ENCODE measurements at places on chromosomes 4 and X.

DNA sequence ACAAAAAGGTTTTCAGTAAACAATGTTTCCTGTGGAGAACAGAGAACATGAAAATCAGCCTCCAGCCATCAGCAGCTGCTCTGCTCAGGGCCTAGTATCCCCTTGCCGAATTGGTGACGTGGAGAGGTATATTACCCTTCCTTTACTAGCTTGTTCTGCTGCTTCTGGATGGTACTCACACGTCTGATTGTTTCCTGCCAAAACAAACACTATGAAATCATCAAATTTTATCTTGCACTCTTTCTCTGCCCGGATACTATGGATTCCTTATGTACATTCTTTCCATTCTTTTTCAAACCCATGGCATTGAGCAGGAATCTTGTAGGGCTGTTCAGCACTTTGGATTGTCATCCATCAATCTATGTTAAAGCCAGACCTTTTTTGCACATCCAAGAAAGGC, 18.8 kb upstream of the METAP1 start:
- no peak for DNase-seq

DNA sequence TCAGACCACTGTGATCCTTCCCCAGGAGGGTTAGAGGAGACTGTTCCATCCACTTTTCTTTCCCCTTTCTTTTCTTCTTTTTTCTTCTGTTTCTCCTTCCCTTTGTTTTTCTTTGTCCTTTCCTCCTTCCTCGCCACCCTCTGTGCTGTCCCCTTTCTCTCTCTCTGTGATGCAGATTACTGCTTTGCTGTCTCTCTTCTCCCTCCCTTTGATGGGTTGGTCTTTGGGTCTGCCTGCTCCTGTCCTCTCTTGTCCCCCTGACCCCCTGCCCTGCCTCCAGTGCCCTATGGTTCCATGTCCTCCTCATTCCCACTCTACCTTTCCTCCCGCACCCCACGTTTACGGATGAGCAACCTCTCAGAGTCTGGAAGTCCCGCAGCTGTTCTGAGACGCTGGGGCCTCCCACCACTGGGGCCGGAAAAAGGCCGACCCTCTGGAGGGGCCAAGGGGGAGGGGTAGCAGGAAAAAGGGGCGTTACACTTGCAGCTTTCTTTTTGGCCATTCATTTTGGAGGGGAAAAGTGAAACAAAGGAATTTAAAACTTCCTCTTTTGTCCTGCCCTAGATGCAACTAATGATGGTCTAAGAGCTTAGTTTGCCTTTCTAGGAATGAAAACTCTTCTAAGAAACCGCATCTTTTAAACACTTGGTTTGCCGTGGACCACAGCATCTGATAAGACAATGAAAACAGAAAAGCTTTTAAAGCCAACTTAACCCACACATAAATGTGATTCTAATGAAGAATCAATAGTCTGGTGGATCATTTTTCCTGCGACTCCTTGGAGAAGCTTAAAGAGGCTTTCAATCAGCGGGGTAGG, 24.5 kb upstream of the TSR2 start:
- no peak for DNase-seq

DNA sequence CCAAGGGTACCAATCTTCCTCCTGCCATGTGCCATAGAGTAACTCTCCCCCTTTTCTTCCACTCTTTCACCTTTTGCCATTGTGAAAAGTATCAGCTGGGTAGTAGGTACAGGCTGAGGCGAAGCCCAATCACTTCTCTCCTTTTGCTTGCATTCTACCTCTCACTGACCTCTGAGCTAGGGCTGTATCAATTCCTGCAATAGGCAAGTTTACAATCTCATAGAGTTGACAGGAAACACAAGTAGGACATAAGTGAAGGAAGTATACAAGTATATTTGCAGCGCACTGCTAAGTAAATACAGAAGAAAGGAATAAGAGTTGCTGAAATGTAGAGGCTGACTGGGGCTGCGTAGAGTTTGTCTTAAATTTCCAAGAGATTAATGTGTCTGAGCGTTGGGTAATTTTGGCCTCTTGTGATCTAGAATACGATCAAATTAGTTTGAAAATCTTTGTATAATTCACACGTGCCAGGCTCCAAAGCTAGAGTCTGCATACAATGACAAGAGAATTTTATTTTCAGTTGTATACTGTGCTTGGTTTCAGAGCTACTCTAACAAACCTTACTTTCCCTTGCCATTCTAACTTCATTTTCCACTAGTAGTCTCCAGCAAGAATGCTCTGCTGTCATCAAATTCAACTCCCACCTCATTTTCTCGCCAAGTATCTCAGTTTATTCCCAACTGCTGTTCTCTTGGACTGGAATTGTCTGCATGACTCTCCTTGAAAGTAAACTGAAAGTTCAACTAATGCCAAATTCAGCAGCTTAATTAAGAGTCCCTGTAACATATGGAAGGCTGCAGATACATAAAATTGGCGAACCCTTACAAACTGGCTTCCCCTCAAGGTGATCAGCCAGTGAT, 90.3 kb downstream of the ATP11C start:
- DNase-seq: no peak

- no peak for DNase-seq
Observed at GRCh38 chr4:178174756-178175155, 732.5 kb upstream of the AGA start.

DNA sequence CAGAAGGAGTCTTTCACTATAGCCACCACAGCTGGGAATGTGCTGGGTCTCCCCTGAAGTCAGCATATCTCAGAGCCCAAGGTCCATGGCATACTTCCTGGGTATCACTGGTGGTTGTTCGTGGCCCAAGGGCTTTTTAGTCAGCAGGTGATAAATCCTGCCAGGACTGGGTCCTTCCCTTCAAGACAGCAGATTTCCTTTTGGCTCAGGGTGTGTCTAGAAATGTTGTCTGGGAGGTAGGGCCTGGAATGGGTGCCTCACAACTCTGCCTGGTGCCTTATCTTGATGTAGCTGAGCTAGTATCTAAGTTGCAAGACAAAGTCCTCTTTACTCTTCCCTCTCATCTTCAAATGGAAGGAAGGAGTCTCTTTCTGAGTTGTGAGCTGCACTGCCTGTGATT, 102.4 kb upstream of the TMLHE start:
- DNase-seq: no peak

- no peak for DNase-seq
Observed at GRCh38 chrX:71616672-71617529, 1.4 kb downstream of the CXCR3 start.

GRCh38 chrX:46727441-46727840, 31.5 kb downstream of the SLC9A7 start:
- no peak for DNase-seq

DNA sequence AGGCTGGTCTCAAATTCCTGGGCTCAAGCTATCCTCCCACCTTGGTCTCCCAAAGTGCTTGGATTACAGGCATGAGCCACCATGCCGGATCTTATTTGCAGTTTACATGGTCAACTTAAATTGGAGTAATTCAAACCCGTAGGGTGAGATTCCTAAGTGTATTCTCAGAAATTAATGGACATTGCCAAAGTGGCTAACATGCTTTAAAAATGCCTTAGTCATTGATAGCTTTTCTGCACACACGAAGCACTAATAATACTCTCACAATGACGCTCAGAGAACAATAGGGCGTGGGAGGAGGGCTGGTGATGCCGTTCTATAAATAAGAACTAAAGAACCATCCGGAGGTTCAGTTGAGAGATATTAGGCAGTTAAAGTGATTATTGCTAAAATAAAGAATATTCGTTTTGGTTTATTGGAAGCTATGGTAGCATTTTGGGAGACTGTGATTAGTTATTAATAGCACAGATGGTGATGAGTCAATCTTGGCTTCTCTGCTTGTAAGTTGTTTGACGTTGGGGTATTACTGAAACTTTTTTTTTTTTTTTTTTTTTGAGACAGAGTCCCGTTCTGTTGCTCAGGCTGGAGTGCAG, 79.1 kb downstream of the TRAPPC11 start:
- no peak for DNase-seq

- no peak for DNase-seq
Observed at GRCh38 chr4:71833232-71833900, 49.5 kb upstream of the GC start.

- DNase-seq: no peak
Observed at GRCh38 chr4:37749398-37749988, 63.3 kb upstream of the RELL1 start.

DNA sequence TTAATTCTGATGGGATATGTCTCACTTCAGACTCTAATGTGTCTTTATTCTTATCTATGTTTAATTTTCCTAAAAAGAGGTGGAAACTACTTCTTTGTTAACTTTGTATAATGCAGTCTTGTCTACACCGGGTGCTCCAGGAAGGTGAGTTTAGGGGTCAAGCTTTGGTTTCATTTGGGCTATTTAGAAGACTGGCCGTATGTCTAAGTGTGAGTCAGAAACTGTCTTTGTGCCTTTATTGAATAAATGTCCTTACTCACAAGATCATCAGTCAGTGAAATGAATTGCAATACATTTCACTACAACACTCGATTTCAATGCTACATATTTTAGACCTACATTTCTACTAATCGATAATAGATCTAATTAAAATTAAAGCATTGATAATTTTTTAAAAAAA, 56.2 kb downstream of the PROM1 start:
- no peak for DNase-seq

GRCh38 chr4:144645631-144646522, at the start of gene HHIP:
TSS of gene HHIP (plus strand) at chr4:144646156. CDS start at chr4:144646676, 520 bp downstream.
- DNase-seq: no peak

GRCh38 chr4:54707406-54707805, 49.6 kb downstream of the KIT start:
- DNase-seq: no peak

GRCh38 chrX:13151828-13152517, 107.6 kb upstream of the FAM9C start:
- DNase-seq: no peak

DNA sequence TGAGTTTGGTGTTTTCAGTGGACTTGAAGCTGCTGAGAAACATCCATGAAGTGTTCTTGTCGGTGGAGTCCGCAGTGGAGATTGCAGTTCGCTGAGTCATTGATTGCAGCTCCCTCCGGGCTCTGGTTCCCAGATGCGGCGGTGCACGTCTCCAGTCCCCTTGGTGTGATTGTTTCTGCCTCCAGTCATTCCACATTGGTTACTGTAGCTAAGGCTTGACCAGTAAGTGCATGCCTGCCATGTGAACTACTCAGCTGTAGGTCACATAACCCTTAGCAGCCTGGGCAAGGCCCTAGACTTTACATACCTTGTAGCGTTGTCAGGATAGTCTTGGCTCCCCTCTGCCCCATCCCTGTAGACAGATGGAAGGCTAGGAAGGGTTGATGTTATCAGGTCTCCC, 53.8 kb upstream of the CLCN4 start:
- DNase-seq: no peak

GRCh38 chr4:111689731-111690130, 455.5 kb upstream of the FAM241A start:
- DNase-seq: no peak

- no peak for DNase-seq
Observed at GRCh38 chr4:3354455-3354811, 61.6 kb downstream of the RGS12 start.

DNA sequence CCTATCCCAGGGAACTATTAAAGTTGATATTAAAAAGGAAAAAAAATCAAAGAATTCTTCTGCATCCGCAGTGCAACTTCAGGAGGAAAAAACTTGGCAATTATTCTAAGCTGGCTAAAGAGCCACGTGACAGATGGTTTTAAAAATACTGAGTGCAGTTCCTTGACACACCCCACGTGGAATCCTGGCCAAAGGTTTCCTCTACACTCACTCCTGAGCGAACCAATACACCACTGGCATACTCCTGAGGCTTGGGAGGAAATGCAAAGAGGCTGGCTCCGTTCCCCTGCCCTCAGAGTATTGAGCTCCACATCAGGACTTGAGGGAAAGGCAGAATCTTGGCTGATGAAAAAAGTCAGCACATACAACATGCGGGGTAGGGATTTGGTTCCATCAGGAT, 133.8 kb upstream of the ATP6AP2 start:
- DNase-seq: no peak

GRCh38 chr4:4455210-4455865, 68.4 kb downstream of the NSG1 start:
- no peak for DNase-seq

Measured in stimulated activated CD4-positive, alpha-beta T cell treated with anti-CD3 and anti-CD28 coated beads, Interleukin-4, amount 100 ng/mL, for 4 hours (primary cell).